ENCODE measurements at places on chromosomes 12 and 14. TPM values are rescaled to one million over a fixed set of nuclear protein-coding genes. Genes with fewer than 3 reads are reported as not detected.

DNA sequence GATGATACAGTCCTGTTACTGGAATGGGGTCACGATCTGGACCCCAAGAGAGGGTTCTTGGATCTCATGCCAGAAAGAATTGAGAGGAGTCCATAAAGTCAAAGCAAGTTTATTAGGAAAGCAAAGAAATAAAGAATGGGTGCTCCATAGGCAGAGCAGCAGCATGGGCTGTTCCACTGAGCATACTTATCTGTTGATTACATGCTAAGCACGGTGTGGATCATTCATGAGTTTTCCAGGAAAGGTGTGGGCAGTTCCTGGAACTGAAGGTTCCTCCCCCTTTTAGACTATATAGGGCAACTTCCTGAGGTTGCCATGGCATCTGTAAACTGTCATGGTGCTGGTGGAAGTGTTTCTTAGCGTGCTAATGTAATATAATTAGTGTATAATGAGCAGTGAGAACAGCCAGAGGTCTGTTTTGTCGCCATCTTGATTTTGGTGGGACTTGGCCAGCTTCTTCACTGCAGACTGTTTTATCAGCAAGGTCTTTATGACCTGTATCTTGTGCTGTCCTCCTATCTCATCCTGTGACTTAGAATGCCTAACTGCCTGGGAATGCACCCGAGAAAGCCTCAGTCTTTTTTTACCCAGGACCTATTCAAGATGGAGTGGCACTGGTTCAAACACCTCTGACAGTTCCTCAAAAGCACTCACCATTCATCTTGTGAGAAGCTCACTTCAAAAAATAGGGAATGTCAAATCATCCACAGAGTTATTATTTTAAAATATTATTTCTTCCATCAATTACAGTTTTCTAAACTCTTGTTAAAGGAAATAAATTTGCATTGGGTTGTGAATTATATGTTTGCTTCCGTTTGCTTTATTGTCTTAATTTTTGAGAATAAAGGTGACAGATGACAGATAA is 1358.8 kb upstream of the TMEM132C start:
- H3K4me3 ChIP-seq: no peak overlapping the region
- H3K36me3 ChIP-seq: no peaks in the 10 kb centered on the region
- no peaks in the 10 kb centered on the region for H3K27me3 ChIP-seq
- DNase-seq: no peak
- no peak overlapping the region for H3K27ac ChIP-seq

The KRT2 gene
- 0.69 TPM for polyA plus RNA-seq

GRCh38 chr12:49190974-49191373 is 2.1 kb upstream of the TUBA1A start:
- no peaks in the 10 kb centered on the region for H3K36me3 ChIP-seq
- no peak overlapping the region for H3K4me3 ChIP-seq
- H3K4me1 ChIP-seq: peaks cover 4% of the 10 kb centered on the region
- H3K27ac ChIP-seq: no peak overlapping the region
- DNase-seq: no peak
- H3K27me3 ChIP-seq: peaks cover 3% of the 10 kb centered on the region

DNA sequence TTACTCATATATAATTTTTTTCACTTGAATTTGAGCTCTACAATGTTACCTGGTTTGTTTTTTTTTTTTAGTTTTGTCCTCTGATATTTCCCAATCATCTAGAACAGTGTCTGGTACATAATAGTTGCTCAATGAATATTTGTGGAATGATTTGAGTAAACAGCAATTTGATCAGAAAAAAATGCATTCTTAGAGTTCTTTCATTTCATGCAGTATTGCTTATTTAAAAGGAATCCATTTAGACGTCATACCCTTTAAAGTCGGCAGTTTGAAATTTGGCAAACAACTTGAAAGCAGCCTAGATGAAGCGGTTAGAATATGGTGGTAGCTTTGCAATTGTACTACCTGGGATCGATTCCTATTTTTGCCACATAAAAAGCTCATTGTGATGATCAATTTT is 140.0 kb downstream of the PDE3A start:
- H3K4me3 ChIP-seq: no peak overlapping the region
- no peak overlapping the region for H3K27ac ChIP-seq
- no peaks in the 10 kb centered on the region for H3K36me3 ChIP-seq
